ENCODE measurements at places on chromosomes 1 and 21.

- no peak overlapping the region for H3K4me3 ChIP-seq
- no peak overlapping the region for H3K27ac ChIP-seq
- H3K27me3 ChIP-seq = no peaks in the 10 kb centered on the region
These were observed 55.1 kb downstream of the MACO1 start for GRCh38 chr1:25485536-25486411.

GRCh38 chr1:86436041-86436440 is 12.1 kb downstream of the CLCA2 start:
- no peak for DNase-seq
- no peaks in the 10 kb centered on the region for H3K4me1 ChIP-seq
- no peaks in the 10 kb centered on the region for H3K36me3 ChIP-seq
- no peak overlapping the region for H3K4me3 ChIP-seq
- no peaks in the 10 kb centered on the region for H3K27me3 ChIP-seq

- H3K4me1 ChIP-seq = no peaks in the 10 kb centered on the region
- no peak for DNase-seq
- H3K4me3 ChIP-seq = no peak overlapping the region
- H3K27me3 ChIP-seq = no peaks in the 10 kb centered on the region
- H3K36me3 ChIP-seq = no peaks in the 10 kb centered on the region
These were observed 215.8 kb upstream of the JUN start for GRCh38 chr1:58999676-59000075.

DNA sequence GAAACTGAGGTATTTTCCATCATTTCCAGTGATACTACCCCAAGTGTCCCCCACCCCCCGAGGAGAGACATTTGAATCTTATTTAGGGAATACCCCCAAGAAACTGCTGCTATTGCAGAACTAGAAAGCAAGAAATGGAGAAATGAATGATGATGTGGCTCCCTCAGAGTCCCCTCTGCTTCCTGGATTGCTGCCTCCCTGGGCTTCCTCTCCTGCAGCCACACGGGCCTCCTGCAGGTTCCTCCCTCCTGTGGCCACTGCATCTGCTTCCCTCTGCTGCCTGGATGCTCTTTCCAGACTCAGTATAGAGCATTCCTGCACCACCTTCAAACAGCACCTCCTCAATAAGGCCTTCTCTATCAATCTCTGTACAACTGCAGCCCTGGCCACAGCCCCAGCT is 69.3 kb downstream of the SLC25A24 start:
- H3K4me1 ChIP-seq = no peaks in the 10 kb centered on the region
- H3K27ac ChIP-seq = no peak overlapping the region
- peaks cover 3% of the 10 kb centered on the region for H3K36me3 ChIP-seq

GRCh38 chr1:55622074-55622473 is 406.9 kb upstream of the USP24 start:
- no peak overlapping the region for H3K27ac ChIP-seq
- no peak overlapping the region for H3K4me3 ChIP-seq
- DNase-seq = no peak

GRCh38 chr1:8435569-8436071 is 117.7 kb downstream of the SLC45A1 start:
- no peak overlapping the region for H3K27ac ChIP-seq
- no peak overlapping the region for H3K4me3 ChIP-seq
- no peaks in the 10 kb centered on the region for H3K36me3 ChIP-seq
- H3K27me3 ChIP-seq = no peaks in the 10 kb centered on the region
- peaks cover 2% of the 10 kb centered on the region for H3K4me1 ChIP-seq

DNA sequence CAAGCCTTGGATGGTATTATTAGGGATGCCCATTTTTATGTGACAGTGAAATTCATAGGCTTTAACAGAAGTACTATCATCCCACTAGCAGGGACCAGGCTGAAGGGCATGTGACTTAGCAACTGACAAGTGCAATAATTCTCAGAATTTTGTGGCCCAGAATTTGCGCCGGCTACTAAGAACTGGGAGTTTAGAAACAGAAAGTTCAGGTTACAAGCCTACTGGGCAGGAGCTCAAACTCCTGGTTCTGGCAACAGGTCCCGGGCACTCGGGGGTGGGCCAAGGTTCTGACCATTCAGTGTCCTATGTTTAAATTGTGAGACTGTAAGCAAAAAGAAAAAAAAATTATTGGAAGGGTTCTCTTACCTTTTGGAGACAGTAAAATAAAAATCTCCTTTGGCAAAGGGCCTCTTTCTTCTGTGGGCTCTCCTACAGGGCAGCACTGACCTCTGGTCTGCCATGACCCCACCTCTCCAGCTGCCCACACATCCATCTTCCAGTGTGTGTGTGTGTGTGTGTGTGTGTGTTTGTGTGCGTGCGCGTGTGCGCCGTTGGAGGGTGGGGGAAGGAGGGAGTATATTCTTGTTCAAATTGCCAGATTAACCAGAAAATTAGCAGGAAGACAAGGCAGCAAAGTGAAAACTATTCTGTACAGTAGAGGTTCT is 26.1 kb downstream of the IRF2BP2 start:
- no peak overlapping the region for H3K4me3 ChIP-seq
- H3K27ac ChIP-seq = peak overlapping the region; percentile 88
- no peaks in the 10 kb centered on the region for H3K4me1 ChIP-seq
- H3K27me3 ChIP-seq = no peaks in the 10 kb centered on the region

- no peaks in the 10 kb centered on the region for H3K27me3 ChIP-seq
- no peak for DNase-seq
- H3K4me1 ChIP-seq = no peaks in the 10 kb centered on the region
- no peaks in the 10 kb centered on the region for H3K36me3 ChIP-seq
These were observed 32.2 kb upstream of the RNF11 start for GRCh38 chr1:51203874-51204245.

DNA sequence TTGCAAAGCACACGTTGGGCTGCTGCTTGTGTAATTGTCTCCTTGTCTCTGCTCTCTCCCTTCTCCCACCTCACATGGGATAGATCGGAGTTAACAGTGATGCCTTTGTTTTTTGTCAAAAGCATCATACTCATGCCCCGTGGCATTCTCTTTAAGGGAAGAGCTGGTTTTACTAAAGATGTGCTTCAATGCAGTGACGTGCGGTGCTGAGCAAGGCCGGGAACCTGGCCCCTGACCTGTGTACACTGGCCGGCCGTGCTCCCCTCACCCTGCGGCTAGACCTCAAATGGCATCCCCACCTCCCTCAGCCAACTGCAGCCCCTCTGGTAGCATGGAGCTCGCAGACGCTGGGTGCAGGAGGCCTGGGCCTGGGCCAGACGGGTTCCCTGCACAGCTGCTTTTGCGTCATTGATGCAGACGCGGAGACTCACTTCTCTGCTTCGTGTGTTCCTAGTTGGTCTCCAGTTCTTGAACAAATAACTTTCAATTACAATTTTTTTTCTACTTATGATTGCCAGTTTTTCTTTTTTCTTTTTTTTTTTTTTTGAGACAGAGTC is 19.9 kb downstream of the AGPAT3 start:
- no peak for DNase-seq
- no peak overlapping the region for H3K27ac ChIP-seq
- H3K4me1 ChIP-seq = no peaks in the 10 kb centered on the region
- no peak overlapping the region for H3K4me3 ChIP-seq

- no peak overlapping the region for H3K27ac ChIP-seq
- H3K36me3 ChIP-seq = peaks cover 6% of the 10 kb centered on the region
- H3K4me3 ChIP-seq = no peak overlapping the region
- H3K27me3 ChIP-seq = no peaks in the 10 kb centered on the region
- H3K4me1 ChIP-seq = peaks cover 9% of the 10 kb centered on the region
- peak; percentile 50 for DNase-seq
These were observed 1.5 kb downstream of the FABP3 start for GRCh38 chr1:31371121-31371959.

DNA sequence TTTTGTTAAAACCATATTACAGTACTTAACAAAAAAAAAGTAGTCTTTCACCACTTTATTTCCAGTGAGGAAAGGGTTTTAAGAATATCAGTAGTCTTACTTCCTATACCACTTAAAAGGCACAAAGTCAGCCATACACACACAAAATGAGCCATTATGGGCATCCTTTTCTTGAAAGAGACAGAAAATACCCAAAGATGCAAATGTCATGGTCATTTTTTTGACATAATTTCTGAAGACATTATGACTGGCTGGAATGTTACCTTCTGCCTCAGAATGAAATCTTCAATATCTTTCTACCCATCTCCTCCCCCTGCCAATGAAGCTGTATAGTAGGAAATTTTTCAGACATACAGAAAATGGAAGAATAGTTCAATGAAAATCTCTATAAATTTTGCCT is 237.7 kb downstream of the SLC45A1 start:
- DNase-seq = no peak
- H3K4me1 ChIP-seq = peaks cover 3% of the 10 kb centered on the region
- H3K27me3 ChIP-seq = no peaks in the 10 kb centered on the region
- H3K36me3 ChIP-seq = no peaks in the 10 kb centered on the region
- H3K27ac ChIP-seq = no peak overlapping the region
- H3K4me3 ChIP-seq = no peak overlapping the region

DNA sequence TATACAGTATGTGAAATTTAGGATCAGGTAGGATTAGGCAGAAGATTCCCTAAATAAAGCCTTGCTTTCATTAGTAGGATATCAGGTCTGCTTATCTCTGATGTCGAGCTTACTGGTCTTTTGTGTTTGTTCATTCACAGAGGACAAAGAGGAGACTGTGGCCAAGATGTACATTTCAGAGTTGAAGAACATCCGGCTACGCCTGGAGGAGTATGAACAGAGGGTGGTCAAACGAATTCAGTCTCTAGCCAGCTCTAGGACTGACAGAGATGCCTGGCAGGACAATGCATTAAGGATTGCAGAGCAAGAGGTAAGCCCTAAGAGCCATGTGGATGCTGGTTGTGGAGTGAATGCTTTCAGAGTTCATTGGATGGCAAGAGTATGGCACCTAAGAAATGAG is 106.2 kb downstream of the MACF1 start:
- H3K36me3 ChIP-seq = peaks cover 3% of the 10 kb centered on the region
- H3K4me1 ChIP-seq = no peaks in the 10 kb centered on the region
- no peak for DNase-seq
- no peaks in the 10 kb centered on the region for H3K27me3 ChIP-seq
- no peak overlapping the region for H3K27ac ChIP-seq

DNA sequence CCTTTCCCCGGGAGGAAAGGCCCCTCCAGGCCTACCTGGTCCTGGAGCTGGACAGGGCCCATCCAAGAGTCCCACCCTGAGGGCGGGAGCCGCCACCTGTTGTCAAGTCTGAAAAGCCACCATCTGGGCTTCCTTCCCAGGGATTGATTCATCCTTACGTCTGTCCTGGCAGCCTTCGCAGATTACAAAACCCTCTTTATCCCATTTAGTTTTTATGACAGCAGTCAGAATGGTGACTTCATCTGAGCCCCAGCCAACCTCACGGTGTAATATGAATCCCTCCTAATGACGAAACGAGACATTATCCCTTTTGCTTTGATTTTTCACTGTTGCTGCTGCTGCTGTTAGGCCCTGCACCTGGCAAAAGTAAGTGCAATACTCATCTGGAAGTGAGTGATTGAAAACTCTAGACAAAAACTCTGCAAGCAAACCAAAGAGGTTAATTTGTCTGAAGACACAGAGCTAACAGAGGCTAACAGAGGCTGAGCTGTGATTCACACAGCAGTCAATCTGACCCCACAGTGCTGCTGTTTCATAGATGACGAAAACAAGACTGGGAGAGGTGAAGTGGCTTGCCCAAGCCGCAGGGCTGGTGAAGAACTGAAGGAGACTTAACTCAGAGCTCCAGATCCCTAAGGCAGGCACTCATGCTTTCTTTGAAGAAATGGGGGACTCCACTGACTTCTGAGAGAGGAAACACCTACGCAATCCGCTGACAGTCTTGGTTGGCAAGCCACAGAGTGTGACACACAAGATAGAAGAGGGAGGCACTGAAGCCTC is 30.0 kb upstream of the S100A7 start:
- H3K27me3 ChIP-seq = no peaks in the 10 kb centered on the region
- no peak overlapping the region for H3K4me3 ChIP-seq
- peak; percentile 81 for DNase-seq
- H3K36me3 ChIP-seq = no peaks in the 10 kb centered on the region

- H3K27ac ChIP-seq = no peak overlapping the region
- no peak for DNase-seq
- no peaks in the 10 kb centered on the region for H3K4me1 ChIP-seq
- no peaks in the 10 kb centered on the region for H3K27me3 ChIP-seq
- H3K4me3 ChIP-seq = no peak overlapping the region
- H3K36me3 ChIP-seq = no peaks in the 10 kb centered on the region
These were observed 511.9 kb upstream of the NCAM2 start for GRCh38 chr21:20486303-20486702.

GRCh38 chr1:58890113-58890512 is 106.3 kb upstream of the JUN start:
- H3K27me3 ChIP-seq = no peaks in the 10 kb centered on the region
- no peaks in the 10 kb centered on the region for H3K4me1 ChIP-seq
- DNase-seq = no peak
- no peak overlapping the region for H3K4me3 ChIP-seq

GRCh38 chr1:50393522-50394120 is 29.6 kb downstream of the DMRTA2 start:
- H3K4me1 ChIP-seq = no peaks in the 10 kb centered on the region
- H3K4me3 ChIP-seq = no peak overlapping the region
- no peak overlapping the region for H3K27ac ChIP-seq
- no peak for DNase-seq

GRCh38 chr21:42684109-42684916 is 30.9 kb downstream of the PDE9A start:
- no peaks in the 10 kb centered on the region for H3K27me3 ChIP-seq

DNA sequence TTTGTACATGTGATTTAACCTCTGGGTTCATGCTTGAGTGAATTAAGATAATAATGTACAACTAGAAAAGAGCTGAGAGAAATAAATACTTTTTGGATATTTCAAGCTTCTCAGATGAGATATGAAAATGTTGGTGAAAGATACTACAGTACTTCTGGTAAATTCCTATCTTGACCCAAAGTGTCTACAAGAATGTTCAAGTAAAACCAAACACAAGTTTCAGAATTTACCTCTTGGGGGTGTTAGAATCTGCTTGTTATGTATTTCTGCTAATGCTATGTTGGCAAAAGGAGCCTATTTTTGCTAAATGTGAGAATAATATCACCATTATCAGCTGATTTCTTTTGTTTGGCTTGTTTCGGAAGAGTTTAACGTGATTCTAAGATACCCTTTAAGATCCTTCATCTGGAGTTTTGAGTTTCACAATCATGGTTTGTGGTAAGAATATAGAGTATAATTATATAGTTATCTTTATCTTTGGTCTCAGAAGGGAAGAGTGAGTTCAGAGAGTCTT is 388.5 kb downstream of the LMO4 start:
- H3K4me3 ChIP-seq = no peak overlapping the region
- no peaks in the 10 kb centered on the region for H3K27me3 ChIP-seq
- no peak for DNase-seq
- H3K4me1 ChIP-seq = no peaks in the 10 kb centered on the region
- no peaks in the 10 kb centered on the region for H3K36me3 ChIP-seq
- no peak overlapping the region for H3K27ac ChIP-seq

DNA sequence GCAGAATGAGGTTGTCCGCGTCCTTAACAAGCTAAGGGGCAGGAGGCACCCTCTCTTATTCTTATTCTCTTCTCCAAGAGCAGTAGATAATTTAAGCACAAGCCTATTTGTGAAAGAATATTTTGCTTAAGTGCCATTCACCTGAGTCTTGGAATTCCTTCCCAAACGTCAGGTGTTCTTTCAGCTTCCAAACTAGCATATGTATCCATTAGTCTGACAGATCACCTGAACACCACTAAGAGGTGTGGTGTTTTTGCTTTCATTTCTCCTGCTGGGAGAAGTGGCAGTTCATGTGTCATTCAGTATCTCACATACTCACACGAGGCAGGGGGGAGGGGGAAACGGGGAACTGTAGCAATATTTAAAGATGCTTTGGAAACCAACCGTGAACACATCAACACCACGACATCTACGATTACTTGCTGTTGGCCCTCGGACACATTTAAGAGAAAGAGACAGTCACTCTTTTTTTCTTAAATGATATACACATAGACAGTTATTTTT is 45.5 kb upstream of the RBM15 start:
- no peak overlapping the region for H3K4me3 ChIP-seq
- no peak for DNase-seq
- no peaks in the 10 kb centered on the region for H3K36me3 ChIP-seq
- no peaks in the 10 kb centered on the region for H3K4me1 ChIP-seq
- H3K27me3 ChIP-seq = no peaks in the 10 kb centered on the region
